Spinal cord (tissue), 10 donors: ENCODE measurements at places on chromosomes 6 and 20. TPM values are rescaled to one million over a fixed set of nuclear protein-coding genes. Genes with fewer than 3 reads are reported as not detected.

Gene RAD21L1
- 0.10 TPM for total RNA-seq

Gene PTPRT
- total RNA-seq, result 30.8 TPM

Gene REPS1
- total RNA-seq, result 102 TPM

Gene TNFRSF21
- total RNA-seq, result 27.4 TPM

Gene PFDN4
- 75.7 TPM for total RNA-seq

Gene IRF4
- 0.50 TPM for total RNA-seq

Gene THBS2
- 99.4 TPM for total RNA-seq

Gene HLA-B
- 168 TPM for total RNA-seq

Gene PAX1
- total RNA-seq, result 0.06 TPM

Gene DNAAF9
- 35.6 TPM for total RNA-seq

Gene CYP24A1
- 0.28 TPM for total RNA-seq

Gene ACSS1
- 11.2 TPM for total RNA-seq

Gene COL21A1
- 33.4 TPM for total RNA-seq

Gene CLPSL1
- not detected for total RNA-seq

Gene CCND3
- 21.1 TPM for total RNA-seq

Gene TNXB
- 78.4 TPM for total RNA-seq
